ENCODE measurements at places on chromosomes 7 and 10.

DNA sequence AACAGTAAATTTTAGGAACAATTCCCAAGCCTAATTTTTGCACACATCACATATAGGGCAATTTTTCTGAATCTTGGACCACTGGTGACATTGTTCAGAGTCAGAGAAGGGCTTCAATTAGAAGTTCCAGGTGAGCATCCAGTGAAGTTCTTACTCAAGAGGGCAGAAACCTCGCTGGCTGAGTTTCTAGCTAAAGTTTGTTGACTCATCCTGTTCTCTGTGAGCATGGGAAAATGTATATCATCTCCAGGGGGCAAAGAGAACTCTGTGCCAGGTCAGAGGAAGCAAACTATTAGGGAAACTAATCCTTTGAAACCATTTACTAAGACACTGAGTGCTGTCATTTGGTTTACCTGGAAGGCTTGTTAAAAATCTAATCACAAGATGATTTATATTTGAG lies 695.6 kb upstream of the IGFBP3 start:
- DNase-seq: no peak

DNA sequence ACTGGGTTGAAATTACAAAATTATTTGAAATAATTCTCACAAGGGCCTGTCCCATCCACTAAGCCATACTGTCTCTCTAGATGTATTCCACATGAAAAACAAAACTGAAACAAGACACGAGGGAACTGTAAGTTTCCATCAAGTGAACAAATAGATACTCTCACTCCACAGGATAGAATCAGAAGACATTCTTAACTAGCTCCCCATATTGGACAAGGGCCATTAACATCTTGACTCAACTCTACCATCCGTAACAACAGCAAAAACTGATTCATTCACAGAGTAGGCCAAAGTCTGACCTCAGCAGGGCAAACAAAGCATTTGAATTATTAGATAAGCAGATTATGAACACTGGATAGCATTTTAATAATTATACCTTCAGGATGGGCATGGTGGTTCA lies 29.1 kb downstream of the UBE2H start:
- no peak for DNase-seq

DNA sequence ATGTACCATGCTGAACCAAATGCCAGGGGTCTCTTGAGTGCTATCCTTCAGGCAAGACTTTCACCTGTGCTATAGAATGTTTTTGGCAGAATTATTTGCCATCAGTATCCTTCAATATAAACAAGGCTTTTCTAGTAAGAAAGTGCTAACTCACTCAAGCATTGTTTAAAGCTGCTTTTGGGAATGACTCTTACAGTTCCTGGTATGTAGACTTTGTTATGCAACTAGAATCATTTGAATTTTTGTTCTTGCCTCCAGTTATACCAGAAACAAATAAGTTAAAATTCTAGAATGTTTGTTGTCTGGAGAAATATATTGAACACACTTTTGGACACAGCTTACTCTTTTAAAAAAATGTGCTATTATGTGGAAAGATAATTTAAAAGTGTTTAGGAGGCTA lies 39.5 kb upstream of the RTKN2 start:
- DNase-seq: no peak

DNA sequence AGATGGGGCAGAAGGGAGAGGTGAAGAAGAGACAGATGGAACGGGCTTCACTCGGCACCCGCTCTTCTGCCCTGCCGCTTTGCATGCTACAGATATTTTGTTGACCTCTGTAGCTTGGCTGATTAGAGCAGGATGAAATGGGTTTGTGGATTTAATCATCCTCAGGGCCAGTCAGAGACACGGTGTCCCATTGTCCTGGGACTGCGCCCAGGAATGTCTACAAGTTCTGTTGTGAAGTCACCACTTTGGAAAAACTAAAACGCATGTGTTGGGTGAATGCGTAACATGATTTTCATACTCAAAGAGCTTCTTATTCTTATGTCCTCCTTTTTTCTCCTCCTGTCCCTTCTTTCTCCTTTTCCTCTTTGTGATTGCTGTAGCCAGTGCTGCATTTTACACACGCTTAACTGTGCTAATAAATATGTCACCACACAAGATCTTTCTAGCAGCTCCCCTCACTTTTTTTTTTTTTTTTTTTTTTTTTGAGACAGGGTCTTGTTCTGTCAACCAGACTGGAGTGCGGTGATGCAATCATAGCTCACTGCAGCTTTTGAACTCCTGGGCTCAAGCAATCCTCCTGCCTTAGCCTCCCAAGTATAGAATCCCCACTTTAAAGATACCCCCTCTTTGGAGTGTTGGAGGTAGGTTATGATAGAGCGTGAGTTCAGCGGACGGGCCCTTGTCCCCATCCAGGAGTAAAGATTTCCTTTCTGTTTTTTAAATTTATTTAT lies 3.4 kb downstream of the CPA4 start:
- DNase-seq: no peak

GRCh38 chr10:61140765-61141392 lies 196.9 kb upstream of the RHOBTB1 start:
- DNase-seq: no peak

GRCh38 chr10:116444527-116445142 lies 17.0 kb downstream of the PNLIPRP3 start:
- DNase-seq: no peak

DNA sequence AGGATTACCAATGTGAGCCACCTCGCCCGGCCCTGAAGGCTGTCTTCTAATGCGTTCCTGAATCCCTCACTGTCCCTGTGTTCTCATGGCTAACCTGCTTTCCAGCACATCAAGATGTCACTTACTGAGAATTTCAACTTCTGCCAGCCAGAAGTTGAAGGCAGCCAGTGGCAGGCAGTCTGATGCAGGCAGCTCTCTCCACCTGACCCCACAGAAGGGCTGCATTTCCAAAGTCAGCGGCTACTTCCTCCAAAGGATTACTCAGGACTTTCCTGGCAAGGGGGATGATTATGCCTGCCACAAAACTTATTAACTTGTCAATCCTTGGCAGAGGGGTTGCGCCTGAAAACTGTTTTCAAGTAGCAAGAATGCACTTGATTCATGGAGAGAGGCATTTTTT lies 1219.4 kb downstream of the TYW1 start:
- DNase-seq: no peak

GRCh38 chr10:60575105-60575504 lies 185.4 kb upstream of the ANK3 start:
- DNase-seq: no peak

GRCh38 chr10:17624996-17625395 lies 7.8 kb upstream of the HACD1 start:
- no peak for DNase-seq

All from stimulated activated naive CD4-positive, alpha-beta T cell treated with Interleukin-2 at 50 U/mL for 16 hours (primary cell).